ENCODE measurements at places on chromosomes 12 and 14. TPM values are rescaled to one million over a fixed set of nuclear protein-coding genes. Genes with fewer than 3 reads are reported as not detected.

Gene FICD
- total RNA-seq = 3.3 TPM

Gene TRIM9
- 1.1 TPM for total RNA-seq

Gene TOMM20L
- not detected for total RNA-seq

Gene SYNE2
- total RNA-seq = 102 TPM

Gene RPGRIP1
- total RNA-seq = 0.48 TPM

Gene PFKM
- total RNA-seq = 46.6 TPM

Gene SERPINA4
- total RNA-seq = not detected

Gene AQP2
- total RNA-seq = not detected

Gene TAS2R8
- total RNA-seq = 0.58 TPM

Gene ESR2
- total RNA-seq = 1.7 TPM

Gene C14orf39
- total RNA-seq = 0.63 TPM

Gene CYP27B1
- 0.16 TPM for total RNA-seq

Gene CD69
- 13.7 TPM for total RNA-seq

Gene SOCS4
- 32.9 TPM for total RNA-seq

Gene INHBC
- not detected for total RNA-seq

Gene DNAJC22
- 1.0 TPM for total RNA-seq

Gene PUS1
- 6.5 TPM for total RNA-seq

Data from urinary bladder (tissue), 4 donors.